DMS53 (cell line): ENCODE measurements at places on chromosomes 13 and 19.

GRCh38 chr13:109787135-109787954 is 962 bp upstream of the IRS2 start:
- peak; percentile 59 for DNase-seq

DNA sequence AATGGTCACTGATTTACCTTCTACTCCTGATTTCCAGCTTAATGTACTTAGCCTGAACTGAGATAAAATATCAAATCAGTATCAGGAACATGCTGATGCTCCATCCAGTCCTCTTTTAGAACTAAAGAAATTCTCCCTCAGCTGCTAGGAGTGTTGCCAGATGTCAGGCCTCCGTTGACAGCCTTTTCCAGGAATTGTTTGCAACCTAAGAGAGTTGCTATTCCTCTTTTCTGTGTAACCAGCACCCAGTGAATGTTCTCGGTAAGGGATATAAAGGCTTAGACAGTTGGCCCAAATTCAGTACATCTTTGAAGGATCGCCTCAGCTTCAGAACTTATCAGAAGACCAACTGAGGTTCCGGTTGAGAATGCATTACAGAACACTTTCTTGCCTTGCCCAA is 559.0 kb downstream of the PCDH17 start:
- no peak for DNase-seq

DNA sequence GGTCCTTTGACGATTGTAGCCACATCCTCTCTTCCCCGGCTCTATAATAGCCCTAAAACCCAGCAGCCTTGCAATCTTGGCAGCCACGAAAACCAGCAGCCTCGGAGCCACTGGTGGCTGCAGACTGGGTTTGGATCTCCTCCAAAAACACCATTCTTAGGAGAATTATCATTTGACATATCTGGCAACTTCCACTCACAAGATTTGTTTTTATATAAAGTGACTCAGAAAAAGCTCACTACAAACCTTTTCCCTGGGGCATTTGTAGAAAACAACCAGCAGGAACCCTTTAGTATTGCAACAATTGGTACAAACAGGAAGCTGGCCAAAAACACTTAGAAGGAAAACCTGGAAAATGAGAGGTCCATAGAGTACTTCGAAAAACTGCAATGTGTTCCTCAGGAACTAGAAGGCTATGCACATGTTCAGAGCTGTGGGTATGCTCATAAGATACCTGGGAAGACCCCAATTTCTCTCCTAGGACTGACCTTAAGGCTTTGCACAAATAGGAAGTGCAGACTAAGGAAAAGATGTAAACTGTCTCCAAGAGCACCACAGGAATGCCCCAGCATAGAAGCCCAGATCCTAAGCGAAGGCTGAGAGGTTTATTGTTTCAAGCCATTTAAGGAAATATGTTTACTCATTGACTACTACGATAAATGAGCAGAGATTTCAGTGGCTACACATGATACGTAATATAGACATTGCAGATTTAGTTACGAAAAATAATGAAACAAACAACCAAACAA is 71.2 kb downstream of the MYO16 start:
- DNase-seq: no peak

- DNase-seq: no peak
Observed at GRCh38 chr13:24629320-24629719, 50.9 kb upstream of the ATP12A start.

DNA sequence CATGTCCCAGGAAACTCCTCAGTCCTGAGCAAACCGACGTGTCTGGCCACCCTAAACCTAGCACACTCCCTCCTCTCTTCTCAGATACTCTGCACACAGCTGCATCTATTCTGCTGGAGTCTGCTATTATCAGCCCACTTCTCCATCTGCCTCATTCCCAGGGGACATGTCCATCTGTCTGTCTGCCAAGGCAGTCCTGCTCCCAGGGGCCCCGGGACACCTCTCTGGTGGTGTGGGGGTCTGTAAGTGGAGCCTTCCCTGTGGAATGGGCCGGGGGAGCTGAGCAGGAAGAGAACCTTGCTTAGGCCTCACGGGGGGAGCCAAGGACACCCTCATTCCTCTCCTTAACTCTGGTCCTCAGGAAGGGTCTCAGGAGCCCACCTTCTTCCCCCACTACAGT is 72.7 kb downstream of the ERICH6B start:
- DNase-seq: no peak

DNA sequence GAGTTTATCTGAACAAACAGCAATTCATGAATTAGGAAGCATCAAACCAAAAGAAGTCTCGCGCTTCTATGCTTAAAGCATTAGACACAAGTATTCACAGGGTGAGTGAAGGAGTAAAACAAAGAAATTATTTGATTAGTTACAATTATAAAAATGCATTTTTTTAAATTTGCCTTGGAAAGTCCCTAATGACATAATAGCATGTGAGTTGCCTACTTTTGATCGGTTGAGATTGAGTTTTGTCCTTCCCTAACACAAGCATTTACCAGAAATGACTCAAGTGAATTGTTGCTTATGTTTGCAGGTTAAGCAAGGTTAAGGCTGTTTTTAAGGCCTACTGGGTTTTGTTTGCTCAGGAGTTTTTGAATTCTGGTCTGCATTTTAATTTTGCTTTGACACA is 389 bp upstream of the ZNF649 start:
- peak; percentile 74 for DNase-seq

- no peak for DNase-seq
Observed at GRCh38 chr13:70432276-70432805, 324.1 kb upstream of the KLHL1 start.

DNA sequence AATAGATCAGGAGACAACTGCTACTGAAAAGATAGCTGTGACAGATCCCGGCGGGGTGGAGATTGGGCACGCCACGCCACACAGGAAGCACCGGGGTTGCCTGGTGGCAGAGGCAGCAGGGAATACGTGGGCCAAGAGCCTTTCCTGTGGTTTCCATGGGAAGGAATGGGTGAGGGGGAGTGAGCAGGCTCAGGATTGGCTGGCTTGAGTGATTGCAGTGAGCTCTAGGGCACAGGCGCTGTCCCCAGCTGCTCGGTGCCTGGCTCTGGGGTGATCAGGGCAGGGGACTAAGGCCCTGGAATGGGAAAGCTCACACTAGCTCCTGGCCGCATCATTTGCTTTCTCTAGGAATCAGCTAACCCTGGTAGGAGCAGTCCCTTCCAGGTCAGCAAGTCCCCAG is 166.1 kb downstream of the USP12 start:
- peak; percentile 26 for DNase-seq

DNA sequence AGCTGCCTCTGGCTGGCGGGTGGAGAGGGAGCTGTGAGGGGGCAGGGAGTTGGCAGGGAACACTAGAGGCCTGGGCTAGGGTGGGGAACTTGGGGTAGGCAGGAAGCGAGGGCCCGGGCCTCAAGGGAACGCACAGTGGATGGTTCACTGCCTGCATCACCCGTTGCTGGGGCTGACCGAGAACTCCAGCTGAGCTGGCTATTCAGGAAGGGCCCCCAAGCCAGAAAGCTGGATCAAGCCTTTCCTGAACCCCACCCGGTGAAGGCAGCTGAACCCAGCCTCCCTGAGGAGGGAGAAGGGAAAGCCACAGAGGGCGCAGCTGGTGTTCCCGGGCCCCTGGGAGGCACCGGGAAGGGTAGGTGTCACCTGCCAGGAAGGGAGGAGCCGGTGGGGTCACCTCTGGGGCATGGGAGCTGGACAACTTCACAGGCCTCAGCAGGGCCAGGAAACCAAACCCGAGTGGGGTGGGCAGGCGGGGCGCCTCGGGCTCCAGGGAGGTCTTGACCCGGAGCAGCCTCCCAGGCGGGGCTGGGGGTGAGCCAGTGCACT is 13.9 kb downstream of the PALM start:
- peak; percentile 37 for DNase-seq

DNA sequence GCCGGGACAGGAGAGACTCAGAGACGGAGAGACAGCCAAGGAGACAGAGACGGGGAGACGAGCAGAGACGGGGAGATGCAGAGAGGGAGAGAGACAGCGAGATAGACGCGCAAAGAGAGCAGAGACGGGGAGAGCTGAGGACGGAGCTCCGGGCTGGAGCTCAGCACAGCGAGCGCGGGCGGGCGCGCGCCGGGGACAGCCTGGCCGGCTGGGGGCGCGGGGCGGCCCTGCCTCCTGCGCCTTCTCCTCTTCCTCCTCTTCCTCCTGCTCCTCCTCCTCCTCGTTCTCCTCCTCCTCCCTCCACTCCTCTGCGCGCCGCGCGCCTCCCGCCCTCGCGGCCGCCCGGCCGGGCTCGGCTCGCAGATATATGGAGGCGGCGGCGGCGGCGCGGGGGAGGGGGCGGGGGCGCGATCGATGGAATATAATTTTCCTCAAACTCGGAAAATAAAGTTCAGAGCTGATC is at the start of gene ERFL:
TSS of gene ERFL (minus strand) at position 229 of the 463 bp plus-strand sequence. CDS start 15,530 bp downstream, outside the sequence.
- DNase-seq: peak; percentile 63

DNA sequence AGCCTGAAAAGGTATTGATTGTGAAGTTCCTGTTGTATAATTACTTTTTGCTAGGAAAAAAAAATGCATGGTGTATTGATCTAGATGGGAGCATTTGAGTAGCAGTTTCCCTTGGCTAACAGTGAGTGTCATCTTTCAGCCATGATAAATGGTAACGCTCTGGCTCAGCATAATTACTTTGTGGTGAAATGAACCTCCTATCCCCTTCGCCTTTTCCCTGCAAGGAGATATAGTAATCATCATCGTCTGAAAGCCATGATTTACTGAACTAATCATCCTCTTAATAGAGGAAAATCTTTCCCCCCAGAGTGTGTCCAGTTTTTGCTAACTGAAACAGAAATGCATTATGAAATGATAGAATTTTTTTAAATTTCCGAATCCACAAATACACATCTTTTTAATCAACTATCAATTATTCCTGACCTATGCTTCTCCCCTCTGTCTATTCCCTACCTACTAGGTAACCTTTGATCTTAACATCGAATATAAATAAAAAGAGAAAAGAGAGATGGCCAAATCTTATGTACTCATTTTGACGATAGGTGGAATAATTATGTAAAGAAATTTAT is 88.7 kb downstream of the MAB21L1 start:
- DNase-seq: no peak

DNA sequence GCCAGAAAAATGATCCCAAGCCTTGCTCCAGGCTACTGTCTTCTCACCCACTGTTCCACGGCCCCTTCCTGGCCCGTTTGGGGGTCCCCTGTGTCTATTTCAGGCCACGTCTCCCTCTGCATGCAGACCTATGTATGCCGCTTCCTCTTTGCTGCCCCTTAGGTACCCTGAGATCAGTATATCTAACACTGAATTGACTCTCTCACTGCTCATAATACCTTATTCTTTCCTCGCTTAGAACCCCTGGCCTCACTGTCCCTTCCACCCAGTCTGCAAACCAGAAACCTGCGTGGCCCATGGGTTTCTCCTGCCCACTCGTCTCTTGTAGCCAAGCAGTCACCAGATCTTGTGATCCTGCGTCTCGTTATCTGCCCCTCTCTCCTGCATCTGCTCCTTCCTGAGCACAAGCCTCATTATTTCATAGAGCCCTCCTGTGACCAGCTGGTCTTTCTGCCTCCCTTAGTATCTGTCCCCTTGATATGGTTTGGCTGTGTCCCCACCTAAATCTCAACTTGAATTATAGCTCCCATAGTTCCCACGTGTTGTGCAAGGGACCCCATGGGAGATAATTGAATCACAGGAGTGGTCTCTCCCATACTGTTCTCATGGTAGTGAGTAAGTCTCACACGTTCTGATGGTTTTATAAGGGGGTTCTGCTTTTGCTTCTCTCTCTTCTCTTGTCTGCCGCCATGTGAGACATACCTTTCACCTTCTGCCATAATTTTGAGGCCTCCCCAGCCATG is 109.0 kb upstream of the RNF113B start:
- no peak for DNase-seq

DNA sequence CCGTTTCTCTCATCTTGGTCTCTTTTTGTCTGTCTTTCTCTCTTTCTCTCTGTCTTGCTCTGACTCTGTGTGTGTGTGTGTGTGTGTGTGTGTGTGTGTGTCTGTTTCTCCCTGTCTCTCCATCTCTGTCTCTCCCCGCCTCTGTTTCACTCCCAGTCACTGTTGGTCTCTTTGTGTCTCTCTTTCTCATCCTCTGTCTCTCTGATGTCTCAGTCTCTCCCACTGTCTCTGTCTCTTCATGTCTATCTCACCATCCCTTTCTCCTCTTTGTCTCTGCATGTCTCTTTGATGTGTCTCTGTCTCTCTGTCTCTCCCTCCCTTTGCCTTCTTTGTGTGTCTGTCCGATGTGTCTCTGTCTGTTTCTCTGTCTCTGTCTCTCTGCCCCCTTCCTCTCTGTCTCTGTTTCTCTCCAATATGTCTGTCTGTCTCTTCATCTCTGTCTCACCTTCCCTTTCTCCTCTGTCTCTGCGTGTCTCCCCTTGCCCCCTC is 2.5 kb downstream of the NFIC start:
- DNase-seq: no peak

- no peak for DNase-seq
Observed at GRCh38 chr13:74895042-74895796, 586.8 kb downstream of the TBC1D4 start.

- no peak for DNase-seq
Observed at GRCh38 chr13:110166598-110166997, 140.4 kb downstream of the COL4A1 start.

DNA sequence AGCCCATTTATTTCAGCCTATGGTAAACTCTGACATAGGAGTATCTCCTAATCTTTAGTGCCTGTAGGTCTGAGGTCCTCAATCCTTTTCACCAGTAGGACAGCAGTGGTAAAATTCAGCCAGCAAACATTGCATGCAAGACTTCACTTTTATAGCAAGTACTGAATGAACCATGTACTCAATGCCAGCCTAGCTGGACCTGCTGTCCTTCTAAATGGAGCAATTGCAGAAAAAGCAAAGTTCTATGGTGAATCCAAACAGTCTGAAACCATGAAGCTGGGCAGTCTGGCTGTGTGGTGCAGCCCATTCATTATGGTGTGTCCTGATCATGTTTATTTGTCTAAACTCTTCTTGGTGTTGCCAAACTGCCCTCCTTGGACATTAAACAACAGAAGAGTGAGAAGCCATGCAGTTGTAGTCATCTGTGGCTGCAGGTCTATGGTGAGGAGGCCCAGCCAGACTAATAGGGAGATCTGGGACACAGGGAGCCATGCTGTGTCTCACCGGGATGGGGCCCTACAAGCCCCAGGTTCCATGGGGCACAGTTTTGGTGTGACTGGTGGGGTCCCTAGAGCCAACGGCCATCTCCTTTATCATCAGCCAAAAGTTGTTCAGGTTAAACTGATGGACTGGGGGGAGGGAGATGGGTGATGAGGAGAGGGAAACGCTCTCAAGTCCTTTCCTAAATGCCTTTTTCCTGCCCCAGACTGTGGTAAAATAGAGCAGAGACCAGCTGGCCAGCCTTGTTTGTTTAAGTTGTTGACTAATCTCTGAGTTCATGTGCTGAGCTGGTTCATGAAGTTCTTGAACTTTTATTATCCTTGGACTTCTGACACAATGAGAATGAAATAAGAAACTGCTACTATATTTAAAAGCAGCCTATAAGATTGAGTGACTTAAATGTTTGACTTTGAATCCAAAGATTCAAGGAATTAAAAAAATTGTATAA is 20.6 kb upstream of the TNFSF11 start:
- peak; percentile 75 for DNase-seq

GRCh38 chr13:101835920-101836319 is 383.4 kb downstream of the ITGBL1 start:
- no peak for DNase-seq
